ENCODE measurements at places on chromosomes 5 and 9. TPM values are rescaled to one million over a fixed set of nuclear protein-coding genes. Genes with fewer than 3 reads are reported as not detected.

Gene CCDC69
- 0.03 TPM for total RNA-seq

Gene FGF18
- total RNA-seq = 0.22 TPM

Gene SEMA4D
- 24.9 TPM for total RNA-seq

Gene FCN2
- not detected for total RNA-seq

Gene CEL
- 2.2 TPM for total RNA-seq

Gene SLC4A9
- not detected for total RNA-seq

Gene WDR36
- total RNA-seq = 38.5 TPM

Gene DPYSL3
- 414 TPM for total RNA-seq

Gene TMOD1
- 0.15 TPM for total RNA-seq
